ENCODE measurements at places on chromosomes 11 and 22. TPM values are rescaled to one million over a fixed set of nuclear protein-coding genes. Genes with fewer than 3 reads are reported as not detected.

The OR52L1 gene
- total RNA-seq = not detected

The CHRDL2 gene
- not detected for total RNA-seq

GRCh38 chr11:90997241-90997640, 774.4 kb upstream of the CHORDC1 start:
- DNase-seq = no peak

GRCh38 chr11:64571410-64572091, 19.5 kb upstream of the SLC22A12 start:
- DNase-seq = no peak

- DNase-seq = no peak
These were observed 760 bp upstream of the CELSR1 start for GRCh38 chr22:46537946-46538813.

Measured in ascending aorta (tissue), 2 donors.